ENCODE measurements at places on chromosomes 7 and 10. TPM values are rescaled to one million over a fixed set of nuclear protein-coding genes. Genes with fewer than 3 reads are reported as not detected.

Gene BTBD16
- total RNA-seq: not detected

DNA sequence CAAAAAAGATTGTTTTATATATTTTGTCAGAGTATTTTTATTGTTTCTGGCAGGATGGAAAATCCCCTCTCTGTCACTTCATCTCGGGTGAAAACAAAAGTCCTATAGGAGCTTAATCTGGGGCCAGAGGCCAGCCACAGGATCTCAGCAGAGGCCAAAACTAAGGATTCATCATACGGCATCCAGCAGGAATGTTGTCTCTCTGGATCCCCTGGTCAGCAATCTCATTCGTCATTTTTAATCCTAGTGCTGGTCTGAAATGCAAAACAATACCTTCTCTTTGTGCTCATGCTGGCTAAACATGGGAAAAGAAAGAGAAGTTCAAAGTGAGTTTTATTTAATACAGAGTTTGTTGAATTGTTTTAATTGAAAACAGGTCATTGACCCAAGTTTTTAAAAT, 482.5 kb upstream of the AUTS2 start:
- H3K27ac ChIP-seq: no peak overlapping the region
- no peak for DNase-seq
- no peaks in the 10 kb centered on the region for H3K27me3 ChIP-seq
- no peak overlapping the region for H3K4me3 ChIP-seq
- no peaks in the 10 kb centered on the region for H3K4me1 ChIP-seq
- no peaks in the 10 kb centered on the region for H3K36me3 ChIP-seq

Gene ZNF727
- total RNA-seq: not detected

Gene SH2B2
- total RNA-seq: 10.6 TPM

Gene MBL2
- total RNA-seq: 0.46 TPM

Gene OPN1SW
- total RNA-seq: not detected

Gene TMEM196
- total RNA-seq: not detected

Gene GBF1
- 69.1 TPM for total RNA-seq

Measured in Caco-2 (cell line).